Urinary bladder (tissue), 4 donors: ENCODE measurements at places on chromosomes 3 and 15. TPM values are rescaled to one million over a fixed set of nuclear protein-coding genes. Genes with fewer than 3 reads are reported as not detected.

Gene AP3B2
- 2.0 TPM for total RNA-seq

Gene SMAD6
- 31.1 TPM for total RNA-seq

Gene SLC27A2
- total RNA-seq = 3.5 TPM

Gene C3orf49
- total RNA-seq = not detected

Gene ASTE1
- total RNA-seq = 9.8 TPM

Gene MFN1
- total RNA-seq = 107 TPM

Gene DPPA2
- total RNA-seq = not detected

Gene WWTR1
- total RNA-seq = 136 TPM

Gene ACVR2B
- 11.7 TPM for total RNA-seq

Gene CLDN11
- 28.1 TPM for total RNA-seq

Gene NME9
- 0.16 TPM for total RNA-seq

DNA sequence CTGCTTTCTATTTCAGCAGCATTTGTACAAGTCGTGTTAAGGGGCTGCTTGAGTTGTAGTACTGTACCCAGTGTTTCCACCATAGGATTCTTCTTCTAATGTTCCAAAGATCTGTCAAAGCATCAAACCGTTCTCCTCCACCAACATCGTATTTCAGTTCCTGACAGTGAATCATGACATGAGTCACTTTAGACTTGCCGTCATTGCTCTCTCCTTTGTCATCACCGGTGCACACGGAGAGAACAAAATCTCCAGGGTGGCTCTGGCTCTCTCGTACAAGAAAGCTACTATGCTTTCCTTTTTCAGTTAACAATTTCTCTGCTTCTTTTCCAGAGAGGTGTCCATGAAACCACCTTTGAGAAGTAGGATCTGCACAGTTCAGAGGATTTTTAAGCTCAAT lies 270.9 kb upstream of the CCDC54 start:
- DNase-seq = no peak

DNA sequence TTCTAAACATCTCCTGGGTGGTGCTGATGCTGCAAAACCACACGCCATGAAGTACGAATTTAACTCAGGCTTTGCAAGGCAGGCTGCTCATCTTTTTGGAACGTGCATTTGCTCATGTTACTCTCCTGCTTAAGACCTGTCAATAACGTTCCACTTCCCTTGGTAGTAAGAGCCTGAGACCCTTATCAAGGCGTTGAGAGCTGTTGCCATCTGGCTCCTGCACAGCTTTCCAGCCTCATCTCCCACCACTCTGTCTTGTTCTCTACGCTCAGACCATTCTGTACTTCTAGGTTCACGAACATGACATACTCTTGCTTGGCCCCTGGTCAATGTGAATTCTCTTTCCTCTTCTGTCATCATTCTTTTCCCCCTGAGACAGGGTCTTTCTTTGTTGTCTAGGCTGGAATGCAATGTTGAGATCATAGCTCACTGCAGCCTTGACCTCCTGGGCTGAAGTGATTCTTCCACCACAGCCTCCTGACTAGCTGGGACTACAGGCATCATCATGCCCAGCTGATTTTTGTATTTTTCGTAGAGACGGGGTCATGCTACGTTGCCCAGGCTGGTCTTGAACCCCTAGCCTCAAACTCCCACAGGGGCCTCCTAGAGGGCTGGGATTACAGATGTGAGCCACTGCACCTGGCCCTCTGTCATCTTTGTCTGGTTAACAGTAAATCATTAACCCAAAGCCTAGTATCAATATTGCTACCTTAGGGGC lies 202.8 kb downstream of the CADPS start:
- DNase-seq = no peak

DNA sequence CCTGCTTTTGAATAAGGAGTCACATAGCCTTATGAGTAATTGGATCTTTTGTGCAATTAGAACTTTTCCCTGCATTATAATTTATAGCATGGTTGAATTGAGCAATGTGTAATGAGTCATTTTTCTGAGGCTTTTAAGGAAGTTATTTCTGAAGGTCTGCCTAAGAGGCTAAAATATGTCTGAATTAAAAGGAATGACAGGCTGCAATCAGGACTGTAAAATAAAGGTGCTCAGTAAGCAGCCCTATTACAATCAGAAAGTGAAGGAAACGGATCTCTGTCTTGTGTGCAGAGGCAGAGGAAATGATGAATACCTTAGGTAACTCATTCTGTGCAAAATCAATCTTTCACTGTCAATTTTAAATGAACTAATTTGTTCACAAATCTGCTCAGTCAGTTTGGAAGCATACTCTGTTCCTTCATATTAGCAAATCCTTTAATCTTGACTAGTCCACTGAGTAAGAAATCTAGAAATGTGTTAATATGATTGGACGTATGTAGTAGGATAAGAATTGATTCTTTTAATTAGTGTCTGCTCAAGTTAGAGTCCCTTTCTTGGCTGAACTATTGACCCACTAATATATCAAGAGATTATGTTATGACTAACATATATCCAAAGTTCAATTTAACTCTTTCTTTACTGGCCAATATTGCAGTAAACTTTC lies 290.1 kb downstream of the ZIC1 start:
- DNase-seq = no peak

- DNase-seq = no peak
These were observed 294.3 kb downstream of the LRTM1 start for GRCh38 chr3:54633444-54634121.

- no peak for DNase-seq
These were observed 127.4 kb downstream of the ATP10A start for GRCh38 chr15:25735550-25736384.

DNA sequence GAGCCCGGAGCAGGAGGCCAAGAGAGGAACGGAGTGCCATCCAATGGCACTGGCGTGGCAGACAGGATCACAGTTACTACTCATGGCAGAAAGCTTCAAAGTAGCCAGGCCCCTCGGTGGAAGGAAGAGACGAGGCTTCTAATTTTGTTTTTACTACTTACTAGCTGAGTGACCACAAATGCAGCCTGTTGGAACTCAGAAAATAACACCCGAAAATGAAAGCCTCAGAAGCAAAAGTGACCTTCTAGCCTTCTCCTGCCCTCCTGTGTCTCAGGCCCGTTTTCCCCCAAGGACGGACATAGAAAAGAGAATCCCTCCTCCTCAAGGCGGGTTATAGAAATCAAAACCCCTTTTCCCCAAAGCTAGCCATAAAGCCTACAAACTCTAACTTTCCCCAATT lies 9.9 kb upstream of the STRA6 start:
- DNase-seq = no peak

DNA sequence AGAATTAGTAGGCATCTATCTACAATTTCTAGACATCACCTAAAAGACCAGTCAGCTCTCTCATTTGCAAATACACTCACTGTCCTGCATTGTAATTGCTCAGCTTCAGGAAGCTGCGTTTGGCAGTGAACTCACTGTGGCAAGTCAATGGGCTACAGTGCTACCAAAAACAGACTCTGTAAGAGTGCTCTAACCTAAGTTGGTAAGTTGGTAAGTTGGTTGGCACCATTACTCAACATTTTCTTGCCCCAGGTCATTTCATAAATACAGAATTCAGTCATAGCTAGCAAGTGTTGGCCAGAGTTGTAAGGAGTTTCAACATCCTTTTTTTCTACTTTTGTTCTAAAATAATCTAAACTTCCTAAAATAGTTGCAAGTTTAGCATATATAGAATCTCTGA lies 466.3 kb downstream of the NAALADL2 start:
- no peak for DNase-seq

DNA sequence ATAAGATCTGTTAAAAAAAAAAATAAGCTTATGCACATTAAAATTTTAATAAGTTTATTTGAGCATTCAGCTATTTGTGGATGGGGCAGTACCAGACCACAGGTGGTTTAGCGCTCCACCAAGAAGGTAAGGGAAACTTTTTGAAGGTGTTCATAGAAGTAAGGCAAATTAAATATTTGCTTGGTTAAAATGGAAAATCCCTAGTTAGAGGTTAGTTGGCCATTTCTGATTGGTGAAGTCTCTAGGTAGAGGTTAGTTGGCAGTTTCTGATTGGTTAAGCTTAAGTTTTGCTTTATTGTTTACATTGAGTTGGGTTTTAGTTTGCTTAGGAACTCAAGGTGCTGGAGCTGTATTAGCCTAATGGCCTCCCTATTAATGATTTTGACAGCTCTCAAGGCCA lies 30.7 kb downstream of the SCN11A start:
- no peak for DNase-seq

GRCh38 chr3:45952456-45952855 lies 9.2 kb downstream of the CXCR6 start:
- DNase-seq = no peak

DNA sequence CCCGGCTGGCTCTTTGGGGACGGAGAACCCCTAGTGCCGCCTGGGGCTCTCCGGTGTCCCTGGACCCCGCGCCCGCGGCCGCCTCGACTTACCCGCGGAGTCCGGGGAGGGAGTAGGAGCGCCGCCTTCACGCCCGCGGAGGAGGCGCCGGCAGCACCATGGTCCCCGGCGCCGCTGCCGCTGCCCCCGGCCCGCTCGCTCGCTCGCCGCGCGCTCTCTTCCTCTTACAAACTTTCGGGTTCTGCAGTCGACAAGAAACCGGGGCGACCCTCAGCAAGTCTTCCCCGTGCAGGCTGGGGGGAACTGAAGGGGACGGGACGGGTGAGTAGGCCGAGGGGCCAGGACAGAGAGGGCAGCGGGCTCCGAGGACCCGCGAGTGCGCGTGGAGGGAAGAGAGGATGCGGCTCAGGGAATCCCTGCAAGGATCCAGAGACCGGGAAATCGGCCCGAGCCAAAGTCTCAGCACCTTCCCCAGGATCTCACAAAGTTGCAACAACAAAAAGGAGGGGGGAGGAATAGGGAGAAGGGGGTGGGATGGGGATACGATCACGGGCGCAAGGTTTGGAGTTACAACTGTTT lies 2.0 kb downstream of the FOXP1 start:
- no peak for DNase-seq

- DNase-seq = no peak
These were observed 42.7 kb downstream of the ITGA11 start for GRCh38 chr15:68389041-68389930.

- DNase-seq = no peak
These were observed 81.9 kb upstream of the SLC25A36 start for GRCh38 chr3:140859592-140860336.

GRCh38 chr15:74768099-74768770 lies 13.6 kb upstream of the CSK start:
- no peak for DNase-seq

- DNase-seq = no peak
These were observed 140.0 kb downstream of the MEIS2 start for GRCh38 chr15:36960179-36960946.

- no peak for DNase-seq
These were observed 1.2 kb downstream of the LPCAT4 start for GRCh38 chr15:34365836-34366235.

- DNase-seq = no peak
These were observed 73.2 kb downstream of the CD47 start for GRCh38 chr3:108017587-108017986.

GRCh38 chr15:40858706-40859105 lies 14.9 kb downstream of the SPINT1 start:
- DNase-seq = no peak

DNA sequence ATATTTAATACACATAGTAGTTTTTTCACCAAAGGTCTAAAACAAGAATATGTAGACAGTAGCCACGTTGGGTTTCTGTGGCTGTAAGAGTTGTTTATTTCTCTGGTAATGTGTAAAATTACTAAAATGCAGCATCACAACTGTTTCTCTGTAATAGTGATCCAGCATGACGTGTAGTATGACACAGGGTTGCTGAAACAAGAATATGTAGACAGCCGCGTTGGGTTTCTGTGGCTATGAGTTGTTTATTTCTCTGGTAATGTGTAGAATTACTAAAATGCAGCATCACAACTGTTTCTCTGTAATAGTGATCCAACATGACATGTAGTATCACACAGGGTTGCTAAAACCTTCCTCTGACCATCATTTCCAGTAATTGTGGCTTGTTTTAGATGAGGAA lies 153.6 kb upstream of the ZNF717 start:
- no peak for DNase-seq

- no peak for DNase-seq
These were observed 112.7 kb downstream of the SNRK start for GRCh38 chr3:43399034-43399433.

DNA sequence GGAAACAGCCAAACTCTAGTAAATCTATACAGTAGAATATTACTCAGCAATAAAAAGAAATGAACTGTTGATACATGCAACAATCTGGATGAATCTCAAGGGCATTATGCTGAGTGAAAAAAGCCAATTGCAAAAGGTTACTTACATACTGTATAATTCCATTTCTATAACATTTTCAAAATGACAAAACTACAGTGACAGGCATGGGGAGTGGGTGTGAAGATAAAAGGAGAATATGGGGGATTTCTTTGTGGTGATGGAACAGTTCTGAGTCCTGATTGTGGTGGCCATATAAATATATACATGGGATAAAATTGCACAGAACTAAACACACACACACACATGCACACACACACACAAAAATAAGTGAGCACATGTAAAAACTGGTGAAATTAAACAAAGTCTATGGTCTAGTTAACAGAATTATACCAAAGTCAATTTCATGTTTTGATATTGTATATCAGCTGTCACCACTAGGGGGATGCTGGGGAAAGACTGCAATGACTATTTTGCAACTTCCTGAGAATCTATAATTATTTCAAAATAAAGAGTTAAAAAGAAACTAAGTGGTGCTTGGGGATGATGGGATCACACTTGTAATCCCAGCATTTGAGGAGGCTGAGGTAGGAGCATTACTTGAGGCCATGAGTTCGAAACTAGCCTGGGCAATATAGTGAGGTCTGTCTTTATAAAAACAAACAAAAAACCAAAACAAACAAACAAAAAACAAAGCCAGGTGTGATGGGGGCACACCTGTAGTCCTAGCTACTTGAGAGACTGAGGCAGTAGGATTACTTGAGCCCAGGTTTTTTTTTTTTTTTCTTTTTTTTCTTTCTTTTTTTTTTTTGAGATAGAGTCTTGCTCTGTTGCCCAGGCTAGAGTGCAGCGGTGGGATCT lies 66.0 kb downstream of the SPTSSB start:
- DNase-seq = no peak

DNA sequence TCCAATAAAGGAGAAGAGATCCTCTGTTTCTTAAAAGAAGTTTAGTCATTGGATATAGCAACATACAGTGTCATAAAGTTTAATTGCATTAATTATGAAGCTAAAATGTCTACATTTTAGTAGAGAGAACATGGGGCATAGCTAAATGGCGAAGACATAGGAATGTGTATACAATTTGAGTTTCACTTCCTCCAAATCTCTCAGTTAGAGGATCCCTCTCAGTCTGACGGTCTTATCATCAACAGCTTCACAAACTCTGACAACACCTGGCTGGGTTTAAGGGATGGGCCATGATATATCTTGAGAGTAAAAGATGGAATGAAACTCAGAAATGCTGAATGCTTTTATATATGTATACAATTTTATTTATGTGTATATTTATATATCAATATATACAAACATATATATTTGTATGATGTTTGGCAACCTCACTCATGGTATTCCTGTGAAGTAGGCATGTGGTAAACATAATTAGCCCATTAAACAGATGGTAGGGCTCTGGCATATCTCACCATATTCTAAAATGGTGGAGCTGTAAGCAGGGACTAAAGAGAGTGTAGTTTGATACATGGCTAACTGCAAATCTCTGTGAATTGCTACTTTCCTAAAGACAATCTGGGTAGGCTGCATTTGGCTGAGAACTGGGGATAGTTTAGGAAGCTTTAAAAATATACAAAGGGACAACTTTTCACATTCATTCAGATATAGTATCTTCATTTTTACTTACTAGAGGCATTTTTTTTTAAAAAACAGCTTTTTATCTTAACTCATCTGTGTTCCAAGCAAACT lies 111.6 kb downstream of the TIGIT start:
- DNase-seq = no peak
